ENCODE measurements at places on chromosomes 11 and 22.

DNA sequence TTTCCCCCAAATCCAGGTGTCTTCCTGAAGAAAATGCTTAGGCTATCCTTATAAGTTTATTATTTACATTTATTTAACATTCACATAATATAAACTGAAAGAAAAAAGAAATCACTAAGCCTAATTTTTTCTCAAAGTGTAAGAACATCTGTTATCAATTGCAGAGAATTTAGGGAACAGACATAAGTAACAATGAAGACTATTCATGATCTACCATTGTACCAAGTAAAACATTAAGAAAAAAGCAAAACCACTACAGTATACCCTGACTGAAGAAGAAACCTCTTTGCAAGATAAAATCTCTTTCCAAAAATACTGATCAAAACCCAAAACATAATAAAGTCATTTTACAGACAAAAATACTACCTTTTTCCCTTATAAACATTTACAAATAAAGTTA lies 60.5 kb downstream of the NUP98 start:
- no peak for DNase-seq

GRCh38 chr11:32892355-32893092 lies at the start of gene QSER1:
TSS of gene QSER1 (plus strand) at chr11:32892811. CDS start at chr11:32893126, 315 bp downstream.
- peak; percentile 92 for DNase-seq

DNA sequence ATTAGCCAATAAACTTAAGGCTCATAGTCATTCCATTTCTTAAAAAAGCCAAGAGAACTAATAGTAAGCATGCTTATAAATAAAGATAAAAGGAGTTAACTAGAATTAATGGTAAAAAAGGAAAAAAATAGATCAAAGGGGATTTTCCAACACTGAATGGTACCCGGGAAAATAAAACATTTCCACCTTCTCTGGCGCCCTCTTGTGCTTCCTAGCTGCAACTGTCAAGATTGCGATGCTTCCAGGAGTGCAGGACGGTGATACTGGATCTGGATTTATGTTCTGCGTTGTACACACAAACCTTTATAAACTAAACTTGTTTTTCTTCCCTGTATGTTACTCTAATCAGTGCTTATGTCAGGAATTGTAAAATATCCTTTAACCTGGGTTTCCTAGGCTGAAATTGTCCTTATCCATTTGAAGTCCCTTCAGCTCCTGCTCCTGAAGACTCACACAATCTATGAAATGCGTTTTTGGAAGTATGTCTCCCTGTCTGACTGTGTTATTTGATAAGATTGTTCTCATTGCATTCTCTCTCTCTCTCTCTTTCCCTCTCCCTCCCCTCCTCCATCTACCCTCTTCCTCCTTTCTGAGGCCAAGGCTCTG lies 9.6 kb upstream of the HTATIP2 start:
- peak; percentile 33 for DNase-seq

DNA sequence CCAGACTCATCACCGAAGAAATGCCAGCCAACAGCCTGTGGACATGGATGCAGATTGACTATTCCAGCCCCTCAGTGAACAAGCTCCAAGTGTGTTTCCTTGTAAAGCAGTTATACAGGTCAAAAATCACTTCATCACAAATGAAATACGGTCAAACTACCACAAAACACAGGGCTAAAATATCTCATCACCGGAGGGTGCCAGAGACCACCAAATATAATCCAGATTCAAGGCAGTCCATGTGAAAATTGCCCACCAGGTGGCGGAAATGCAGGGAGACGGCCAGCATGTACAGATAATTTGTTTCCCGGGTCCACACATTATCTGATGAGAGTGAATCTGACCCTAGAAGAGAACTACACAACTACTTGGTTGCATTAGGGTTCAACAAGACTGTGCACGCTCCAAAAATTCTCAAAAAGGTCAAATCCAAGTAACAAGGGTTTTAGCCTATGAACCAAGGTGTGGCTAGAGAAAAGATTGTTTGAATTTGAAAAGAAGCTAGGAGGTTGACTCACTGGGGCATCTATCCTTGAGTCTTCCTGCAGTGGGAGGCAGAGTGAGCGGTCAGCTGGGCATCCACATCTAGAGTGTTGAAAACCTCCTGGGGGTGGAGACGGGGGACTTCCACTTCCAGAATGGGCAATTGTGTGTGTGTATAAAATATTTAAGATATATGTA lies 71.7 kb downstream of the IGLL5 start:
- DNase-seq, result no peak

GRCh38 chr22:42966497-42966896 lies 48.5 kb downstream of the PACSIN2 start:
- DNase-seq, result no peak

- no peak for DNase-seq
These were observed 1096.4 kb downstream of the TBC1D22A start for GRCh38 chr22:47858773-47859306.

DNA sequence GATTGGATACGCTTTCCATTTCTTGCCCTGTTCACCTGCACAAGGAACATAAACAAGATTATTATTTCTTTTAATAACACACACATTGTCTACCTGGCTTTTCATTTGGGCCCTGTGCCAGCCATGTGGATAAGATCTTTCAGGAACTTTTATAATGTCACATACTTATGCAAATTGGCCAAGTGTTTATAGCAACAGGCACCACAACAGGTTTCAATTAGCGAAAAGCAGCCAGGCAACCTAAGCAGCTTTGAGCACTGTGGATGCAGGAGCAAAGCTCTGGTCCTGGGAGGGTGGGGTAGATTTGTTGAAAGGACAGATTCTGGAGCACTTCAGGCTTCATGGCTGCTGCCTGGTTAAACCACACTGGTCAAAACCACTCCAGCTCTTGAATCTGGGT lies 217.4 kb downstream of the BARX2 start:
- DNase-seq, result no peak

DNA sequence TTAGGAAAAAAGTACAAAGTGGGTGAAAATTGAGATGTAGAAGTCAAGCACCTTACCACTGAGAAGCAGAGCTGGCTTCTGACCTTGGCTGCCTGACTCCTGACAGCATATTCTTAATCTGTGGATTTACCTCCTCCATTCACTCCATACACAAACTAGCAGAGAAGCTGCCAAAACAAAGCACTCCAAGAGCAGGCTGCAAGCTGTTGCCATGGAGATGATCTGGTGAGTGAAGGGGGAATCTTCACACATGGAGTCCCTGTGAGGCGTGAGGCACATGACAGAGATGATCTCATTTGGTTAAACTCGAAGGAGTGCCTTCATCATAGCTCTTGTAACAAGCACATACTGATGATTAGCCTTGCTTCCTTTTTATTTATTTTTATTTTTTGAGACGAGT lies 16.1 kb downstream of the COMMD9 start:
- DNase-seq, result no peak

DNA sequence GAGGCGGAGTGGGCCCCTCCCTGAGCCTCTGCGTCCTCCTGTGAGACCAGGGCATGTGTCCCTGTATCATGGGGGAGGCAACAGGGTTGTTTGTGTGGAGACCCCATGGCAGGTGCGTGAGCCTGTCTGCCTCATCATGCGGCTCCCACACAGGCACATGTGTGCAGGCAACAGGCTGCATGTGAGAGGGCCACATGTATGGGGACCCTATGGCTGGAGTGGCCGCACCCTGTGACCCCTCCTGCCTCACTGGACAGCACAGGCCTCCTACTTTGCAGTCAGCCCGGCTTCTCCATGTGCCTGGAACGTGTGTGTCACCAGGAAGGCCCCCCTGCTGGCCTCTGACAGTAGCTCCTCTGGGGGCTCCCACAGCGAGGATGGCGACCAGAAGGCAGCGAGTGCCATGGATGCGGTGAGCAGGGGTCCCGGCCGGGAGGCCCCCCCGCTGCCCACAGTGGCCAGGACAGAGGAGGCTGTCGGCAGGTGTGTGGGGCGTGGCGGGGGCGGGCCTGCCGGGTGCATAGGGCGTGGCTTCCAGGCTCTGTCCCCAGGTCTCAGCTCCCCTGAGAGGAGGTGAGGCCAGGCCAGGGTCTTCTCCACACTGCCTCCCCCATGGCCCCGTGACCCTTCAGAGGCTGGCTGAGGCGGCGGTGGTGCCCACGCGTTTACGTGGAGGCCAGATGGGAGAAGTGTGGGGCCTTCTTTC lies 34.1 kb downstream of the SBF1 start:
- no peak for DNase-seq

DNA sequence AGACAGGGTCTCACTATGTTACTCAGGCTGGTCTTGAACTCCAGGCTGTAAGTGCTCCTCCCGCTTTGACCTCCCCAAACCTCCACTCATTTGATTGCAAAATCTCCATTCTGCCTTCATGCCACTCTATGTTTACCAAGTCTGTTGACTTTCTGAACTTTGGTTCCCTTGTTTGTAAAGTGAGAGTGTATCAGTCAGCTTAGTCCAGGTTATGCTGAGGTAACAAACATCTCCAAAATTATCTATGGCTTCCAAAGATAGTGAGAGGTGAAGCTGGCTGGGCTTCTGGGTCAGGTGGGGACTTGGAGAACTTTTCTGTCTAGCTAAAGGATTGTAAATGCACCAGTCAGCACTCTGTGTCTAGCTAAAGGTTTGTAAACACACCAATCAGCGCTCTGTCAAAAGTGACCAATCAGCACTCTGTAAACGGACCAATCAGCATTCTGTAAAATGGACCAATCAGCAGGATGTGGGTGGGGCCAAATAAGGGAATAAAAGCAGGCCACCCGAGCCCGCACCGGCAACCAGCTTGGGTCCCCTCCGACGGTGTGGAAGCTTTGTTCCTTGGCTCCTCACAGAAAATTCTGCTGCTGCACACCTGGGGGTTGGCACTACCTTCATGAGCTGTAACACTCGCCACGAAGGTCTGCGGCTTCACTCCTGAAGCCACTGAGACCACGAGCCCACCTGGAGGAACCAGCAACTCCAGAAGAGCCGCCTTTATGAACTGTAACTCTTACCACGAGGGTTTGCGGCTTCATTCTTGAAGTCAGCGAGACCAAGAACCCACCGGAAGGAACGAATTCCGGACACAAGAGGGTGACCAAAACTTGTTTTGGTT lies 109.3 kb downstream of the MIAT start:
- DNase-seq, result no peak

- peak; percentile 75 for DNase-seq
These were observed 25.8 kb upstream of the WNT11 start for GRCh38 chr11:76232026-76232665.

DNA sequence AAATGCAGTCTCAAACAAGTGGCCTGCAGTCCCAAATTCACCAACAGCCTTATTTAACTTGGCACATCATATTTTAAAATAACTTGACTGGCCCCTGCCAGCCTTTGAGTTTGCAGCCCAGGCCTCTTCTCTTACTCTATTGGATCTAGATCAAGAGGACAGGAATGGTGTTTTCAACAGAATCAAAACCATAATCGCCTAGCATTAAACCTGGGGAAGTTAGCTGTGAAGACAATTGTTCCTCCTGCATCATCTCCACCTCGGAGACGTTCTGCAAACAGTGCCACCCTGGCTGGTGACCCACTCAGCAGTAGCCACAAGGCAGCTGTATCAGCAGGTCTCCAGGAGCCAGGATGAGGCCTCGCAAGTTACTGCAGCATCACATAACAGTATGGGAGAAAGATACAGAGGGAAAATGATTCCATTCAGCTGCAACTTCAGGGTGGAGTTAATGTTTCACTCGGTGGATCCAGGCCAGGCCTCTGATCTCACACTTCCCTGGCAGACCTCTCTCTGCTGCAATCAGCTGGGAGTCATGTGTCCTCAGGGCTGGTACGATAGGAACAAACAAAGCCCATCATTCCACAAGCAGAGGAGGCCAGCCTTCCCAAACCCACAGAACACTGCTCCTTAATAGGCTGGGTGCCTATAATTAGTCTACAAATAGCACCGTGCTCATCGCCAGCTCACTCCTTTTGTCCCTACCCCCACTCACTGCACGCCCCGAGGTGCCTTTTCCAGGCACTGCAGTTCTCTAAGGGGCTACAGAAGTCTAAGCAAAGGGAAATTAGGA lies 18.6 kb upstream of the SCN2B start:
- DNase-seq, result no peak

GRCh38 chr11:20452585-20452984 lies 65.1 kb downstream of the PRMT3 start:
- DNase-seq, result no peak

- DNase-seq, result no peak
These were observed 55.8 kb upstream of the ARHGAP42 start for GRCh38 chr11:100631316-100631715.

- DNase-seq, result no peak
These were observed 379.3 kb downstream of the OPCML start for GRCh38 chr11:133153031-133153430.

DNA sequence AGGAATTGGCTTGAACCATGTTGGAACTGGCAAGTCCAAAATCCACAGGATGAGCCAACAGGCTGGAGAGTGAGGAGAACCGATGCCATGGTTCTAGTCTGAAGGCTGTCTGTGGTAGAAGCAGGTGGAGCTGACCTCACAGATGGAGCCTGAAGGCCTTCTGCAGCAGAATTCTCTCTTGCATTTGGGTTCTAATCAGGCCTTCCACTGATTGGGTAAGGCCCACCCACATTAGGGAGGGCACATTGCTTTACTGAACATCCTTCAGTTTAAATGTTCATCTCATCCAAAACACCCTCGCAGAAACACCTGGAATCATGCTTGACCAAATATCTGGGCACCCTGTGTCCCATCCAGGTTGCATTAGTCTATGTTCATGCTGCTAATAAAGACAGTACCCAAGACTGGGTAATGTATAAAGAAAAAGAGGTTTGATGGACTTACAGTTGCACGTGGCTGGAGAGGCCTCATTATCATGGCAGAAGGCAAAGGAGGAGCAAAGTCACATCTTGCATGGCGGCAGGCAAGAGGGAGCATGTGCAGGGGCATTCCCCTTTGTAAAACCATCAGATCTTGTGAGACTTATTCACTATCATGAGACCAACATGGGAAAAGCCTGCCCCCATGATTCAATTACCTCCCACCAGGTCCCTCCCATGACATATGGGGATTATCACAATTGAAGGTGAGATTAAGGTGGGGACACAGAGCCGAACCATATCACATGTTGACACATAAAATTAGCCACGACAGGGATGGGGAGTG lies 15.9 kb downstream of the SMIM38 start:
- no peak for DNase-seq

- no peak for DNase-seq
These were observed 418.7 kb upstream of the ANO5 start for GRCh38 chr11:21774212-21774611.

DNA sequence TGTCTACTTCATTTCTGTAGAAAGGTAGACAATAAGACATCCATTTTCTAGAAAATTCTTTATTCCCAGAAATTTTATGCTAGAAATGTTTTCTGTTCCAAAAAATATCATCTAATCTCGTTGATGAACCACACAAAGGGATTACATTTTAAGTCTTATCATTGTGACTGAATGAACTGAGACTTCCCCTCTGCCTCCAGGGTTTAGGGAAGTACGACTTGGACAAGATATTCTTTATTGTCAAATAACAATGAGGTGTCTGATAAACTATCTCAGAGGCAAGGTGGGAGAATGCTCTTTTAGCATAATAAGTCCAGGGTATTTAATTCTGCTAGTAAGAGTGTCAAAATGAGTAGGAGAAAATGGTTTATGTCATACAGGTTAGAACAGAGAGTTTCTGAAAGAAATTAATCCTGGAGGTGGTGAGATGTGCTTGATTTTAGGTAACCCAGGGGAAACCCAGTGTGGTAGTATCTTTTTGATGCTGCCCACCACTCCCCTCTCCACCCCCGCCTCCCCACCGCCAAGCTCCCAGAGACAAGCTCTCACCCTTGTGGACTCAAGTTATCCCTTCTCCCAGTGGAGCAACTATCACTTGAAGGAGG lies 100.6 kb downstream of the CD44 start:
- DNase-seq, result no peak

GRCh38 chr11:81887671-81888070 lies 846.0 kb downstream of the FAM181B start:
- DNase-seq, result no peak

Data from GM13977 (cell line).